ENCODE measurements at places on chromosomes 7 and 10.

DNA sequence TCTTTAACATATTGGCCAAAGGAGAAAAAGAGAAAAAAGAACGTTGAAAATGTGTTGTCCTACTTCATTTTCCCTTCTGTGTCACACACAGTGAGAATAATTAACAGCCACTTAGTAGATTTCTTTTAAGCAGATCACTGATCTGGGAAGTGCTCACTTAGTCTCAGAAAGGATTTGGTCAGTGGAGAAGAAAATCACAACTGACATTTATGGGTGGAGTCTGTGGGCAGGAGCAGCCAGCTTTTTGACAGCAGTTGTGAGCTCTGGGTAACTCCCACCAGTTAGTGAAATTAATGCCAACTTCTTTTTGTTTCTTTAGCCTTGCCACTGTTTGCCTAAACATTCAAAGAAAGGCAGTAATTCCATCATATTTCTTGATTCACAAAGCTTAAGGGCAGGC is 49.7 kb downstream of the CDK14 start:
- no peak for DNase-seq

- DNase-seq, result peak; percentile 87
Measured at GRCh38 chr10:110629680-110630191, 14.4 kb upstream of the RBM20 start.

DNA sequence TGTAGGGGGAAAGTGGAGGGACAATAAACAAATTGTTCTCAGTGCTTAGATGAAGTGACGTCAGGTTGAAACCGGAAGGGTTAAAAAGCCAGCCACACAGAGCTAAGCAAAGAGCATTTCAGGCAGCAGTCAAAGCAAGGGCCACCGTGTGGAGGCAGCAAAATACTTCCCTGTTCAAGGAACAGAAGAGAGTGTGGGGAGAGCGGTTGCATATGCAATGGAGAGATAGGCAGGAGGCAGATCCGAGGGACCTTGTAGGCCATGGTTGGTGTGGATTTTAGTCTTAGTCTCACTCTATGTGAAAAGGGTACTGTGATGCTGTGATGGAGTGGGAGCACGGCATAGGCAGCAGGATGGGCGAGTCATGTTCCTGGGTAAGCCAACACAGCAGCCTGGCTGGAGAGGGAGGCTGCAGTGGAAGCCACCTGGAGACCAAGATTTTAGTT is 3.8 kb upstream of the STN1 start:
- DNase-seq, result no peak

GRCh38 chr7:6379886-6380285 is 67.9 kb downstream of the DAGLB start:
- no peak for DNase-seq

- DNase-seq, result no peak
Measured at GRCh38 chr7:3695602-3696001, 394.6 kb downstream of the SDK1 start.

DNA sequence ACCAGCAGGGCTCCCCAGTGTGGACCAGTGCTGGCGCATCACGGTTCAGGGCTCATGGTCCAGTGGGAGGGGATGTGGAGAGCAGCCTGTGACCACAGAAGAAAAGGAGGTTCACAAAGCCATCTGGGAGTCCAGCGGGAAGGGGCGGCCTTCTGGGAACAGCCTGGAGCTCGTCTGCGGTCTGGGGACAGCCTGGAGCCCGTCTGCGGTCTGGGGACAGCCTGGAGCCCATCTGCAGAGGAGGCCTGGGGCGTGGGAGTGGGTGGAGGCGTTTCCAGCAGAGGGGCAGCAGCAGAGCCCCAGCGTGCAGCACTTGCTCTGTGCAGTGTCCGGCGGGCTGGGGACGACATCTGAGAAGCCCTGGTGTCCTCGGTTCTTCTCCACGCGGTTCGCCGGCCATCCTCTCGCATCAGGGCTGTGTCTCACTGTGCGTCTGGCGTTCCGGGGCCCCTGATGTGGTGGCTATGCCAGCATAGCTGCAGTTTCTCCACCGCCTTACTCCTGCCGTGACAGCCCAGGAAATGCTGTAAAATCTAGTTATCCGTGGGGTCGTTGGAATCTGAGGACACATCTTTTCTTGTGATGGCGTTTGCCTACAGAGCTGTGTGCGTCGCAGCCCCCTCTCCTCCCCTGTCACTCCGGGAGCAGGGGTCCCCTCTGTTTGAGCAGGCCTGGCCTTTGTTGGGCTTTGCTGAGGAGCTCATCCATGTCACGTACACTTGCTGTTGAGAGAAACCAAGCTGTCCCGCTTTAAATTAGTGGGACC is 104.6 kb downstream of the INPP5A start:
- DNase-seq, result no peak

DNA sequence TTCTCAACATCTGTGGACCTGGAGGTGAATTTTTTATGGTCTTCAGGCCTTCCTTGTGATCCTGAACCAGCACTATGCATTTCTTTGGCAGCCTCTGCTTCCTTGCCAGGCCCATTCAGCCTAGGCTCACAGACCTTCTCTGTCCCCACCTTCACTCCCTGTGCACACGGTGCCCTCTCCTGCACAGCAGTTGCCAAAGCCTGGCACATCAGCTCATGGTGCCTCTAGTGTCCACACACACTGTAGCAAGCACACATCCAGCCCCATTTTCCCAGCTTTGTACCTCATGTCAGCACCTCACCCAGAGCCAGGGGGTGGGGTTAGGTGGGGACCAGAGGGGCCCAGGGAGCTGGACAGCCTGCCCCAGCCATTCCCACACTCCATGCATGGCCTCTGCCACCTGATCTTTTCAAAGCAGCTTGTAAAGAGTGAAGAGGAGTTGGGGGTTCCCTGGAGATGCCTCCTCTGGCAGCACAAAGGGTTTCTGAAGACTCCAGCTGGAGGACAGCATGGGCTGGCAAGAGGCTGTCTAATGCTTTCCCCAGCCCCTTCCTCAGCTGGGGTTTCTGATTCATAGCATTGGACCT is 57.9 kb upstream of the TMEM72 start:
- DNase-seq, result no peak
